ENCODE measurements at places on chromosomes 12 and 14.

DNA sequence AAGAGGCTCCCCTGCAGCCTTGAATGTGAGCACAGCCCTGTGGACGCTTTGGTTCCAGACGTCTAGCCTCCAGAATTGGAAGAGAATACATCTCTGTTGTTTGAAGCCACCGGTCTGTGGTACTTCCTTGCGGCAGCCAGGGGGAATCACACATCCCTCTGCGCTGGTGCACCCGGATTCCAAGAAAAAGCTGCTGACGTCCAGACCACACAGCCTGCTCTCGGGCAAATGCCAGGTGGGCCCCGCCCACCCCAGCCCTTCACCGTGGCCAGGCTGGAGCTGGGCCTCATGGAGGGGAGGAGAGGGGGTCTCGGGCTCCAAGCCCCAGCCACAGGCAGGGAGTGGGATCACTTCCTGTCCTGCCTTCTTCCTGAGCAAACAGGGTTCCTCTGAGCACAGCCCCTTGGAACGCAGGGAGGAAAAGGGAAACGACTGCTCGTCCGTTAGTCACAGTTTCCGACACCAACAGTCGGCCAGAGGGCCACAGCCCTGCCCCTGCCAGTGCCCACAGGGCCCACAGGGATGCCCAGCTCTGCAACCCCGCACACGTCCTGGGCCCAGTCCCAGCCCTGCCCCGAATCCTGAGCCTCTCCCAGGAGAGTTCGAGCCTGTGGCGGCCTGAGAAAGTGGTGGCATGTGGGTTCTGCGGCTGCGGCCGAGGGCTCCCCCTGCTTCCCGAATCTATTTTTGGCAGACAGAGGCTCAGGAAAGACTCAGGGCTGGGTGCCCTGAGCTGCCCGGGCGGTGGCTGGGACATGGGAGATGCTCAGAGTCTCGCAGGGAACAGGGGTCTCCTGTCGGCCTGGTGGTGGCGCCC lies 85.3 kb downstream of the RFLNA start:
- peak; percentile 59 for DNase-seq

DNA sequence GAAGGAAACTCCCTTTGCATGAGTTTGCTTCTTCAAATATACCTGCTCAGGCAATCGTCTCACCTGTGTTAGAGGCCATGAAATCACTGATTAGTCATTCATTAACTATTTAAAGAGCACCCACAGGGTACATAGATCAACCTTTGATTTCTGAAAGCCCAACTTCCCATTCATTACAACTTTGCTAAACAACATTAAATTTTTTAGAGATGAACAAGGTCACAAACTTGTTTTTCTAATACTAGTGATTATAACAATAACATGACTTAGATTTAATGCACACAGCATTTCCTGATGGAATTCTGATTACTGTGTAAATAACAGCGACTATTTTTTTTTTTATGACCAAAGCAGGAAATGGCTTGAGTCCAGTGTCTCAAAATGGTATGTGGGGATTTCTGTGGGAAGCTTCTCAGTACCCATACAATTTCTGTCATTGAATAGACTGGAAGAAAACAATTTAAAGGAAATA lies 5.4 kb upstream of the ERO1A start:
- no peak for DNase-seq

DNA sequence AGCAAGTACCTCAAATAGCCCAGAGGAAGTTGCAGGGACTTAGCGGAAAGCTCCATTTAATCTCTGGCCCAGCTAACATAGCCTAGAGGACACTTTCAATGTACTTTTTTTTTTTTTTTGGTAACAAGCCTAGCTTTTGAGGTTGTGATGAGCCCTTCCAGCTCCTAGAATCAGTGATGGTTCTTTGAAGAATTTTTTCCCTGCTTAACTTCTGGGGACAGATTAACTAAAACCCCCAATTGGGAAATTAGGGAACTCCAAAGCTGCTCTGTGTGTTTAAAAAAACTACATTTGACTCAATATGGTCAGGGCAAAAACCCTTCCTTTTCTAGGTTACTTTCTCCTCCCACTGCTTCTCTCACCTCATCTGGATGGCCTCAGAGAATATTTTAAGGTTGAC lies 23.9 kb upstream of the ITGA5 start:
- DNase-seq, result peak; percentile 79

- DNase-seq, result no peak
Measured at GRCh38 chr12:92543359-92543758, 159.4 kb upstream of the PLEKHG7 start.

GRCh38 chr12:112023759-112024396 lies 10.7 kb downstream of the ERP29 start:
- no peak for DNase-seq

- DNase-seq, result peak; percentile 99
Measured at GRCh38 chr14:64540208-64541202, at the start of gene HSPA2. HSPA2 (plus strand) TSS chr14:64540741; CDS start chr14:64540850, 109 bp downstream.

- peak; percentile 25 for DNase-seq
Measured at GRCh38 chr12:26028953-26029735, 70.7 kb downstream of the RASSF8 start.

DNA sequence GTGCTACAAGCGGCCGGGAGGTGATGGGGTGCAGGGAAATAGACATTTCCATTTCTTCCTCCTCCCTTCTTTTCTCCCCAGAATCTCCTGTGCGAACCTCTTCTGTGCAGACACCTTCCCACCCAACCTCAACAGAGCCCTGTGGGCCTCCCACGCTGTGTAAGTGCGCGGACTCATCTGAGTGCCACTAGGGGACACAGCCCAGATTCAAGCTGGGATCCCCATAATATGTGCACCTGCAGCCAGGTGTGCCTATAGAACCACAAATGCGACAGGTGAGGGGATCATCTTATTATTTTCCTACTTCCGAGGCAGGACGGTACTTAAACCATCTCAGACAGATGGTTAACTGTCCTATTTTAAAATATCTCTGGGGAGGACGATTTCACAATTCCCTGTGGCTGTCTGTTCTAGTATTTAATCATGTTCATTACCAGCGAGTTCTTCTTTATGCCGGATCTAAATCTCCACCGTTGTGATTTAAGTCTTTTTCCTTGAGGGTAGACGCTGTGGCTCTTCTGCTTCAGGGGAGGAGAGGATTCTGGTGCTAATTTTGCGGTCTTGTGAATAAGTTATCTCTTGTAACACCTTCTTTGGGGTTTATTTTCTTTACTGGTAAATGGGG lies 17.2 kb upstream of the CACNA1C start:
- DNase-seq, result no peak

DNA sequence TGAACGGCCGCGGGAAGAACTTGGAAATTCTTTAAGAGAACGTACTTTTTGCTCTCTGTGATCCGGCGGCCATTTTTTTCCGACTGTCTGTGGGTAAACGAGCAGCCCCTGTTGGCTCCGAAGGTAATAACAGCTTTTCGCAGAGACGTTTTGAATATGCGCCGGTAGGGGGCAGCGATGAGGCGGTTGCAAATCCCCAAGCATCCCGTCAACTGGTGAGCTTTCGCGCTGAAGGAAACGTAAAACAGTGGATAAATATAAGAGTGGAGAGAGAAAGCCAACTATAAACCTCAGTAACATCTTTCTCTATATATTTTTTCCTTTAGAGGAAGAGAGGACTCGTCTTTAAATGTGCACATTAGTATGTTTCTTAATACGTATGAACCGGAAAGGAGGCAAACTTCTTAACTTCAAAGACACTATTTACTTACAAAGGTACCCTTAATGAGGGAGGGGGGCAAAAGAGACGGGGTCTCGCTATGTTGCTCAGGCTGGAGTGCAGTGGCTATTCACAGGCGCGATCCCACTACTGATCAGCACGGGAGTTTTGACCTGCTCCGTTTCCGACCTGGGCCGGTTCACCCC lies 9.6 kb upstream of the NEMF start:
- peak; percentile 66 for DNase-seq

DNA sequence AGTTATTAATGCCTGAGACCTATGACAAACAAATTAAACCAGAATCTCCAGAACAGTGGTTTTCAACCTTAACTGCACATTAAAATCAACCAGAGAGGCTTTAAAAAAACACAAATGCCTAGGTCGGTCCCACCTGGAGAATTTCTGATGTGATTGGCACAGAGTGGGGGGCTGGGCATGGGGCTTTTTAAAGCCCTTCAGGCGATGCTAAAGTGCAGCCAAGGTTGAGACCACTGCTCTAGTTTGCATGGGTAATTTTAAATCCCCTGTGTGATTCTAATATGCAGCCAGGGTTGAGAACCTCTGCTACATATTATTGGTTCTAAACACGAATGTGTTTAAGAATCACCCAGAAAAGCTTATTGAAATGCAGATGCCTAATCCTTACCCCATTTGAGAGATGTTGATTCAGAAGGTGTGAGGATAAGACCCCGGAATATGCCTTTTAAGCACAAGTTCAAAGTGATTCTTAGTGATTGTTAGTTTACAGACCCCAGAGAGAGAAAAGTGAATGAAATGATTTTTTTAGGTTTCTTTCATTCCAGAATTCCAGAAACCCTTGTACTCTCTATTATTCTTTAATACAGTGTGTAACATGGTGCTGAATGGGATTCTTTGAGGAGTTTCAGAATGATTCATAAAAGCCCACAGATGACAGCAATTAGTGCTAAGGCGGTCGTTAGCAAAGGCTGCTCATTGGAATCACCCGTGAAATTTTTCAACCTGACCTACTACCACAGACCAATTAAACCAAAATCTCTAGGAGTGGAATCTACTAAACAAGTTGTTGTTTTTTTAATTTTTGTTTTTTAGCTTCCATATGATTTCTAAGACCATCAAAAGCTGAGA lies 44.9 kb downstream of the LIN7A start:
- no peak for DNase-seq

DNA sequence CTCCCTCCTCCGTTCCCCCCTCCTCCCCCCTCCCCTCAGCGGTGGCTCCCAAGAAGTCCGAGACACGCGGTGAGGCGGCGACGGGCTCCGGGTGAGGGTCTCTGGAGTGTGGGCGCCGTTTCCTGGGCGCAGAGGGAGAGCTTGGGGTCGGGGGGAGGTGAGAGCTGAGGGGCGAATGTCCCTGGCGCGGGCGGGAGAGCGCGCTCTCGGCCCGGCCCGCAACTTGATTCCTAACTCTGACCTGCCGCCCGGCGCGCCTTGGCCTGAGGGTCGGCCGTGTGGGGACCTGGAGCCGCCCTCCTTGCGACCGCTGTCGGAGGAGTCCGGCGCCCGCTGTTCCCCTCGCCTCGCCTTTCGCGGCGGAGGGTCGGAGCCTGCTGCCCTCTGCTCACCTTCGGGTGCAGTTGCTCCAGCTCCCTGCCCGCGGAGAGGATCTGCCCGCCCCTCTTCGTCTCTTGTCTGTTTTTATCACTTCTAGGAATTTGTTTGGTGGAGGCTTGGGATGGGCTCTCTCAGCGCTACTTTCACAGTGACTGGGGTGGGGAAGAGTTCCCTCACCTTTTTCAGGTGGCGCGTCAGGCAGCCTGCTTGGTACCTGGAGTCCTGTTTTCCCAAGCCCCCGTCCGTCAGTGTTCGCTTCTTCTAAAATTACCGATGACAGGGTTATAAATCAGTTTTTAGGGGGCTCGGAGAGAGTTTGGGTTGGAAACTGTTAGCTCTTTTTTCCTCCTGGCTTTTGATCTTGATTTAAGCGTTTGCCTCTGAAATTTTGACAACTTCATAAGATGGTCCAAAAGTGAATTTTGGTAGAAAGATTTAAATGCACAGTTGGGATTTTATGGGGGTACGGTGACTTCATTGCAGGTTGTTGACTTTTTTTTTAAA lies 495 bp downstream of the ADIPOR2 start:
- DNase-seq, result no peak

Measured in inflammatory macrophage treated with lipopolysaccharide for 1 hour (primary cell).